ENCODE measurements at places on chromosomes 11 and 22.

DNA sequence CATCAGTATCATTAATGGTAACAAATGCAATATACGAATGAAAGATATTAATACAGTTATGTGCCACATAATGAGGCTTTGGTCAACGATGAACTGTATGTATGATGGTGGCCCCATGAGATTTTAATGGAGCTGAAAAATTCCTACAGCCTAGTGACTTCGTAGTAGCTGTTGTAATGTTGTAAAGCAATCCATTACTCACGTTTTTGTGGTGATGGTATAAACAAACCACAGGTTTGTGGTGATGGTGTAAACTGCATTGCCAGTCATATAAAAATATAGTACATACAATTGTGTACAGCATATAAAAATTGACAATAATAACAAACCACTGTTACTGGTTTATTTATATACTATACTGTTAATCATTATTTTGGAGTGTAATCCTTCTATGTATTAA is 27.4 kb upstream of the GRIA4 start:
- DNase-seq: no peak

- peak; percentile 44 for DNase-seq
These were observed 6.6 kb downstream of the TSPAN4 start for GRCh38 chr11:849104-849824.

- DNase-seq: no peak
These were observed 17.7 kb downstream of the TPCN2 start for GRCh38 chr11:69066122-69067112.

GRCh38 chr22:44685384-44686056 is 16.5 kb upstream of the PRR5 start:
- DNase-seq: peak; percentile 92

GRCh38 chr22:38755155-38755910 is 465 bp downstream of the SUN2 start:
- peak; percentile 47 for DNase-seq

DNA sequence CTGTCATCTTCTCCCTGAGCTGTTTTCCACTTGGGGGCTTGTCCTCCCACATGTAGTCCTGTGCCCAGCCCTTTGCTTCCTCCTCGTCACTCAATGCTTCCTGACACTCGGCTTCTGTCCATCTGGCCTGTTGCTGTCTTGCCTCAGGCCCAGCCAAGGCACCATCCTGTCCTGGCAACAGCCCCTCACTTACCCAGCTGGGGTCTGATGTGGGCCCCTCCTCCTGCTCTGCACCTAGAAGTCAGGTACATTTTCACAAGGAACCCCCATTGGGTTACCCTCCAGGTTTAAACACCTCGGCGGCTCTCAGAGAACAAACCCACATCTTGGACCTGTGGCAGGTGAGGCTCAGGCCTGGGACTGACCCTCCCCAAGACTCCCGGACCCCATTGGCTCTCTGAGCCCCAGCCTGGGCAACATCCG is 784.8 kb downstream of the TBC1D22A start:
- no peak for DNase-seq

DNA sequence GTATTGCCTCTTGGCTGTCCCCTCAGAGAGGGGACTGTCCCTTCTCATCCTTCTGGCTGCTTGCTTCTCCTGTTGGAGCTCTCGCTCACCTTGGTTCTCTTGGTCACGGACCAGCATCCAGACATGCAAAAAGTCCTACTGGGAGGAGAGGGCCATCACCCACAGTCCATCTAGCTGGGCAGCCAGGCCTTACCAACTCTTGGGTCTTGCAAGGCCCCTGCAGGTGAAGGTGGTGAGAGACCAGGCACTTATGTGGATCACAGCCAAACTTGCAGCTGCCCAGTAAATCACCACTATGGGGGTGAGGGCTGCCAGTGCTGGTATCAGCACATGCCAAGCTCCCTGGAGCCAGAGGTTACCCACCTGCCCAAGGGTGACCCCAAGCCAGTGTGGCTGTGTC is 36.3 kb downstream of the KCNQ1OT1 start:
- no peak for DNase-seq

- no peak for DNase-seq
These were observed 1378.0 kb downstream of the BRD1 start for GRCh38 chr22:48449466-48450187.

GRCh38 chr11:115269191-115269950 is 234.8 kb downstream of the CADM1 start:
- DNase-seq: no peak

- DNase-seq: no peak
These were observed 33.4 kb downstream of the MAML2 start for GRCh38 chr11:96309643-96310017.

GRCh38 chr11:113994077-113994954 is 19.4 kb downstream of the HTR3A start:
- peak; percentile 50 for DNase-seq

GRCh38 chr11:95264881-95265280 is 33.9 kb upstream of the SESN3 start:
- no peak for DNase-seq

DNA sequence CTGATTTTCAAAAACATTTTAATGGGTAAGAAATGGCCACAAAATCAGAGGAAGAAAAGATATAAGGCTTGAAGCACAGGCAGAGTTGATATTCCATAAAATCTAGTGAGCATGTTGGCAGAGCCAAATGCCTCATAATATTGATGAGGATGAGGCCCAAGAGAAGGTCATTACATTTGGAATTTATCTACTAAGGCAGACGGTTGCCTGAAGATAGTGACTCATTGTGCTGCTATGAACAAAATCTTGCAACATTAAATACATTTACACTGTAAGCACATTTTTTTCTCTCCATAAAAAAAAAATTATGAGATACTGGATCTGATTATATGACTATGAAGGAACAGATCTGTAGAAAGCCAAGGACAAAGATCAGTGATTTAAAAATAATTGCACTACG is 881.4 kb upstream of the CHORDC1 start:
- no peak for DNase-seq

- DNase-seq: no peak
These were observed 4.0 kb downstream of the TECTA start for GRCh38 chr11:121105063-121105480.

GRCh38 chr11:32497951-32498350 is 62.6 kb upstream of the WT1 start:
- no peak for DNase-seq

GRCh38 chr11:129937592-129938238 is 42.3 kb upstream of the NFRKB start:
- DNase-seq: no peak

DNA sequence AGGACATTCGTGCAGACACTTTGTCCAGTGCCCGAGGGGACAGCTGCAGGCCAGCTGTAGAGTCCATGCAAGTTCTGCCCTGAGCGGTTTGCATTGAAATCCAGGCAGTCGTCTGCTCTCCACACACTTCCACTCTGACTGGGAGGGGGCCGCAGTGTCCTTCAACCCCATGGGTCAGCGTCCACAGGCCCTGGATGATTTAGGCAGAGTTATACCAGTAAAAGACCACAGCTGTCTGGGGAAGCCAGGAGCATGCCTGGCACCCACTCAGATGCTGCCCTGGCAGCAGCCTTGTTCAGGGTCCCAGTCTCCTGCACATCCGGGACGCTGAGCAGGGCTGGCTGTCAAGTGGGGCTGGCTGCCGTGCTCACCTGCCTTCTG is 26.5 kb downstream of the KRTAP5-5 start:
- no peak for DNase-seq

- no peak for DNase-seq
These were observed 11.9 kb upstream of the MRGPRX2 start for GRCh38 chr11:19072464-19072863.

DNA sequence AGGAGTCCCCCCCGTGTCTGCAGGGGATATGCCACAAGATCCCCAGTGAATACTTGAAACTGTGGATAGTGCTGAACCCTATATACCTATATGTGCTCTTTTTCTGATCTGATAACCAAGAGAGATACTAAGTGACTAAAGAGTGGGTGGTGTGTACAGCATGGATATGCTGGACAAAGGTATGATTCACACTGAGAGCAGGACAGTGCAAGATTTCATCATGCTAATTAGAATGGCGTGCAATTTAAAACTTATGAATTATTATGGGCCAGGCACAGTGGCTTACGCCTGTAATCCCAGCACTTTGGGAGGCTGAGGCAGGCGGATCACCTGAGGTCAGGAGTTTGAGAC is 90.2 kb upstream of the ALKBH3 start:
- no peak for DNase-seq

- DNase-seq: no peak
These were observed 9.8 kb downstream of the MMP20 start for GRCh38 chr11:102615077-102615893.

GRCh38 chr11:118304568-118305248 is at the start of gene CD3E:
Gene CD3E (plus strand): TSS chr11:118304730. CDS start chr11:118304953, 223 bp downstream.
- peak; percentile 81 for DNase-seq

- DNase-seq: no peak
These were observed 65.2 kb upstream of the PARVA start for GRCh38 chr11:12312132-12312531.

DNA sequence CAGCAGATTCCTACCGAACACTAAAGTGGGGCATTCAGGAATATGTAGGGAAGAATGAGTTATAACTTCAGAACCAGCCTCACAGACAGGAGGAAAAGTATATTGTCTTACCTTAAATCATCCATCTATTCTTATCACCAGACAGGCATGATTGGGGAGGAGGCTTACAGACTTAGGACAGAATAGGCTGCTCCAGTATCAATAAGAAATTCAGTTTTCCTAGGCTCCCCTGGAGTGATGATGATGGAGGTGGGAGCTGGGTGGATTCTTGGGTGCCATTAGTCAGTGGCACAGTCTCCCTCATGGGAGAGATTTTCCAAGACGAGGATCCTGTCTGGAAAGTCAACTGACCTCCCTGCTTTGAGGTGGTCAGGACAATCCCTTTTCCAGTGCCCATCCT is 225.0 kb downstream of the AASDHPPT start:
- DNase-seq: no peak

DNA sequence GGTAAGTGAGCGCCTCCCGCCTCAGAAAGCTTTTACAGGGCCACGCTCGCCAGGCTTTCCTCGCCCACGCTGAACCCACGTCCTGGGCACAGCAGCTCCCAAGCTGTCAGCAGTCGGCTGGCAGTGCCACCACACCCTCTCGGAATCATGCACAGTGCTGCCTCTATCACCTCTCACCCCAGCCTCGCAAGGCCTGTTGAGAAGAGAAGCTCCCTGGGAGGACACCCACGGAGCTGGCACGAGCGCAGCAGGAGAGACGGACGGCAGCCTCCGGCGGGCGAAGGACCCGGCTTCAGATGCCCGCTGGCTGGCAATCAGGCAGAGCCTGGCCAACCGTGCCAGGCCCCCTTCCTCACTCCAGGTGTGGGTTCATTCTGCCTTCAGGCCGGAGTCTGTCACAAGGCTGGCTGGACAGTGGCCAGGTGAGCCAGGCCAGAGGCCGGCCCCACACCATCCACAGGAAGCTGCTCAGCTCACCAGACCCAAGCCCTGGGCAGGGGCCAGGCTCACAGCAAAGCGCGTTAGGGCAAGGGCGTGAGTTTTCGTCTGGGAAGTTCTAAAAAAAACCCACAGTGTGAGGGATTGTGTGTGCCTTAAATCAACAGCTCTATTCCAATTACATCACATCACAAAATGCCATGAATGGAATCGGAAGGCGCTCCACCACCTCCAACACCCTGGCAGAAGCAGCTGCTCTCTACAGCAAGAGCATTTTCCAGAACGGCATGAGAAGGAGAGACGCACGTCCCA is 33.2 kb downstream of the TOLLIP start:
- DNase-seq: no peak

DNA sequence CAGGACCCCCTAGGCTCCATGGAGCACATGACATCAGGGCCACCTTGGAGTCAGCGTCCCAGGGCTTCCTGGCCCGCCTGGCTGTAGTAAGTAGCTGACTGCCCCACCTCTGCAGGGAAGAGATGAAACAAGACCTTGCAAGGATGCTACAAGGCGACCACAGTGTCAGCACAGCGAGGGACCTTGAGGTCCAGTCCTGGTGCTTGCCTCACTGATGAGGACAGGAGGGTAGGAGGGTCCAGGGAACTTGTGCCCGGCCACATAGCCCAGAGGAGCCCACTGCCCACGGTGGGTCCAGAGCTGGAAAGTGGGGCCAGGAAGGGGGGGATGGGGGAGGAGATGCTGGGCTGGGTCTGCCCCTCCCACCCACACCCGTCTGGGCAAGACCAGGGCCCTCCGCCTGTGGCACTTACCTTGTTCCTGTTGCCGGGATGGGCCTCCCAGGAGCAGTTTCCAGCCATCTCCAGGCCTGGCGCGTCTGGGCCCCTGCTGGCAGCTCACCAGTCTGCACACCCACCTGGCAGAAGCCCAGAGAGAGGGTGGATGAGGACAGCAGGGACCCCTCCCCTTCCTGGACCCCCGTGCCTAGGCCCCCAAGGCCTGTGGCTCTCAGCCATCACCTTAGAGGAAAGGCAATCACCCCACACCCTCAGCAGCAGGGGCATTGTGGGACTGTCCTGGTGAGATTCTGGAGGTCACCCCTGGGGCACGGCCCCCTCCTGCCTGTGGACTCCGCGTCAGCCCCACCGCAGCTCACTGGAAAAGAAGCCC is 3.4 kb downstream of the MRGPRF start:
- no peak for DNase-seq

- DNase-seq: no peak
These were observed 18.9 kb upstream of the CARD18 start for GRCh38 chr11:105158436-105158835.

- no peak for DNase-seq
These were observed 51.7 kb downstream of the HSD17B12 start for GRCh38 chr11:43732225-43732624.

GRCh38 chr22:30253205-30253852 is 6.8 kb upstream of the LIF start:
- DNase-seq: no peak

- no peak for DNase-seq
These were observed 1437.2 kb downstream of the TBC1D22A start for GRCh38 chr22:48199667-48200066.

DNA sequence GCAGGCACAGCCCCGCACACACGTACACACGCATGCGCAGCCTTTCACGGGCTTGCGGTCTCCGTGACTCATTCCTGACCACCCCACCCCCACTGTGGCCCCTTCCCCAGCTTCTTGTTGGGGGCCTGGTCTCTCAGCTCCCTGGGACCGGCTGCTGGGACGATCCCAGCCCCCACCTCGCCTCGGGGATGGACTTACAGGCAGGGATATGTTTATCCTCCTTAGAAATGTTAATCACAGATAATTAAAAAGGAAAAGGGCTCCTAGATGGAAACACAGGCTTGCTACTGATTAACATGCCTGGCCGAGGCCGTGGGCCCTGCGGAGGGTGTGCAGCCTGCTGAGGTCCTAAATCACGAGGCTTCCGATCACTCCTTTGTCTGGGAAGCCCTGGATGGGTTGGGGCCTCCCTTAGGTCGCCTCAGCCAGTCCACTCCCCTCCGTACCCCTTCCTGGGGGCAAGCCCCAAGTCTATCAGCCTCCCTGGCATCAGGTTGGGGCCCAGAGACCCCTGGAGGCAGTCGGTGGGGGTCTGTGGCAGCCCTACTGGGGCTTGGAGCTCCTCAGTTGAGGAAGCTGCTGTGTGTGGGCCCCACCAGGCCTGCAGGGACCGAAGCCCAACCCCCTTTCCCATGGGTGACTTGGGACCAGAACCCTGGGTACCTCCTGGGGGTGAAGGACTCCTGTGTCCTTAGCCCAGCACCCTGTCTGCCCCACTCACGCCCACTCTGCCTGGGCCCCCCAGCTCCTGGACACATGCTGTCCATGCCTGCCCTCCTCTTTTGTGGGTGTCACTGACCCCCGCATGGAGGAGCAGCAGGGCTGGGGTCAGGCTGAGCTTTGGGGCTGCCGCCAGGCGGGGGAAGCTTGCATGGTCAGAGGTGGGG is 20.6 kb downstream of the TSPAN4 start:
- no peak for DNase-seq
